ENCODE measurements at places on chromosomes 12 and 14.

GRCh38 chr14:102873546-102874061 is 48.9 kb upstream of the AMN start:
- no peak overlapping the region for H3K27ac ChIP-seq
- no peaks in the 10 kb centered on the region for H3K4me1 ChIP-seq
- H3K4me3 ChIP-seq: no peak overlapping the region
- DNase-seq: no peak
- H3K27me3 ChIP-seq: no peaks in the 10 kb centered on the region
- H3K36me3 ChIP-seq: peaks cover 30% of the 10 kb centered on the region

- no peak overlapping the region for H3K27ac ChIP-seq
- H3K36me3 ChIP-seq: no peaks in the 10 kb centered on the region
- no peaks in the 10 kb centered on the region for H3K4me1 ChIP-seq
- no peak overlapping the region for H3K4me3 ChIP-seq
- no peak for DNase-seq
These were observed 457.1 kb downstream of the DAD1 start for GRCh38 chr14:22131749-22132476.

- H3K27ac ChIP-seq: no peak overlapping the region
- H3K36me3 ChIP-seq: peaks cover 89% of the 10 kb centered on the region
- no peak for DNase-seq
- no peak overlapping the region for H3K4me3 ChIP-seq
- H3K4me1 ChIP-seq: no peaks in the 10 kb centered on the region
These were observed 1.5 kb upstream of the NOXRED1 start for GRCh38 chr14:77424862-77425261.

- no peak for DNase-seq
- no peaks in the 10 kb centered on the region for H3K4me1 ChIP-seq
- no peak overlapping the region for H3K27ac ChIP-seq
- H3K4me3 ChIP-seq: no peak overlapping the region
These were observed 133.1 kb downstream of the PRIMA1 start for GRCh38 chr14:93655078-93655750.

GRCh38 chr12:93059925-93060665 is 131.0 kb upstream of the EEA1 start:
- H3K36me3 ChIP-seq: no peaks in the 10 kb centered on the region
- peaks cover 15% of the 10 kb centered on the region for H3K4me1 ChIP-seq
- DNase-seq: no peak
- H3K27me3 ChIP-seq: no peaks in the 10 kb centered on the region

- H3K4me3 ChIP-seq: no peak overlapping the region
- H3K4me1 ChIP-seq: peaks cover 13% of the 10 kb centered on the region
- no peaks in the 10 kb centered on the region for H3K36me3 ChIP-seq
- no peaks in the 10 kb centered on the region for H3K27me3 ChIP-seq
These were observed 185.6 kb downstream of the EPS8 start for GRCh38 chr12:15603474-15604085.

- no peaks in the 10 kb centered on the region for H3K36me3 ChIP-seq
- no peak overlapping the region for H3K27ac ChIP-seq
- no peak for DNase-seq
- no peak overlapping the region for H3K4me3 ChIP-seq
These were observed 788.4 kb downstream of the SLC6A15 start for GRCh38 chr12:84124211-84124610.

GRCh38 chr12:113171543-113171942 is 13.7 kb downstream of the DDX54 start:
- H3K36me3 ChIP-seq: peaks cover 91% of the 10 kb centered on the region
- H3K4me1 ChIP-seq: no peaks in the 10 kb centered on the region
- H3K27me3 ChIP-seq: no peaks in the 10 kb centered on the region

GRCh38 chr14:89309670-89310177 is 107.3 kb downstream of the FOXN3 start:
- no peak overlapping the region for H3K4me3 ChIP-seq
- DNase-seq: no peak
- no peaks in the 10 kb centered on the region for H3K36me3 ChIP-seq

- H3K4me1 ChIP-seq: no peaks in the 10 kb centered on the region
- H3K4me3 ChIP-seq: no peak overlapping the region
- H3K36me3 ChIP-seq: peaks cover 93% of the 10 kb centered on the region
- H3K27me3 ChIP-seq: no peaks in the 10 kb centered on the region
- no peak for DNase-seq
These were observed 13.1 kb downstream of the PGAM5 start for GRCh38 chr12:132723764-132724140.

Measured in ascending aorta (tissue), 2 donors.